ENCODE measurements at places on chromosomes 16 and 17.
A peak's percentile ranks its signal among the peaks of the same experiment; 100 is the strongest.

DNA sequence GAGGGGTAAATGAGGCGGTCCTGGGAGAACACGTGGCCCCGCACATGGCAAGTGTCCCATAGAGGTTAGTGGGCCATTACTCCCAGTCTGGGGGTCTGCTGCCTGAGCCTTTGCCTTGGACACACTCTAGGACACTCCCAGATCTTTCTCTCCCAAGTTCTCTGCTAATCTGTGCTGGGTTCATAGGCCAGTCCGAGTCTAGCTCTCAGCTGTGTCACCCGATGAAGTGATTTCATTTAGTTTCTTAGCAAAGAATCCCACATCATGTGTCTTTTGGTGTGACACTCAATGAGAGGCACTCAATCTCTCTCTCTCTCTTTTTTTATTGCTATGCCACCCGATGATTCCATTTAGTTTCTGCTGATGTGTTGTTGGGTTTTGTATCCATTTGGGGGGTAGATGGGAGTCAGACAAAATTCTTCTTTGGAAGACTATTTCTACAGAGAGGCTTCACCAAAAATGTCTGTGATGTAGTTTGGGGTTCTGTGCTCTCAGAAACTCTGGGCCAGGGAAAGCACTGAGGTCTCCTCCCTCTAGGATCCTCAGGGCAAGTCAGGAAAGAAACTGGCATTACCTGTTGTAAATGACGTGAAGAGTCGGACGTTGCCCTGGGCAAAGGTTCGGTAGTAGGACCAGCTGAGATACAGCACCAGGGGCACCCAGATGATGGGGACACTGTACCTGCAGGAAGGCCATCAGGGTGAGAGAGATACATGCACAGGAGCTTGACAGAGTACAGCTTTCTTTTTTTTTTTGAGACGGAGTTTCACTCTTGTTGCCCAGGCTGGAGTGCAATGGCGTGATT lies 25.2 kb upstream of the MLKL start:
- DNase-seq: no peak

- DNase-seq: no peak
Observed at GRCh38 chr17:78672005-78672404, 94.8 kb upstream of the DNAH17 start.

GRCh38 chr17:65198653-65199382 lies 61.6 kb downstream of the RGS9 start:
- no peak for DNase-seq

- peak; percentile 34 for DNase-seq
Observed at GRCh38 chr16:26688105-26688504, 378.6 kb upstream of the C16orf82 start.

GRCh38 chr16:86300746-86301481 lies 209.4 kb upstream of the FOXF1 start:
- DNase-seq: no peak

- no peak for DNase-seq
Observed at GRCh38 chr17:60675997-60676396, 1.7 kb upstream of the BCAS3 start.

- no peak for DNase-seq
Observed at GRCh38 chr16:2952679-2953078, 11.4 kb upstream of the KREMEN2 start.

DNA sequence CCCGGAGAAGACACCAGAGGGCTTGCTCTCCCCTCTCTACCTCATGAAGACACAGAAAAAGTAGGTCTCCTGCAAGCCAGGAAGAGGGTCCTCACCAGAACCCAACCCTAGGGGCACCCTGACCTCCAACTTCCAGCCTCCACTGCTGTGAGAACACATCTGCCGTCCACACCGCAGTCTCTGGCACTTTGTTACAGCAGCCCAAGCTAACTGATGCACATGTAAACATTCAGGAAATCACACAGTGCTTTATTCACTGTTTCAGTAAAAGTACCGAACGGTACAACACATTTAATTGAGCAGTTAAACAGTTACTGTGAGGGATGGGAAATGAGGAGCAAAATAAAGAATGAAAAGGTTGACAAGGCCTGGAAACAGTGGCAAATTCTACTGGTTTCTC lies 18.3 kb downstream of the FANCA start:
- DNase-seq: no peak

- no peak for DNase-seq
Observed at GRCh38 chr17:30950189-30950588, 20.6 kb upstream of the RNF135 start.

GRCh38 chr16:8611886-8612600 lies 9.5 kb upstream of the METTL22 start:
- DNase-seq: no peak

- no peak for DNase-seq
Observed at GRCh38 chr17:82077617-82078358, 12.2 kb upstream of the DUS1L start.

DNA sequence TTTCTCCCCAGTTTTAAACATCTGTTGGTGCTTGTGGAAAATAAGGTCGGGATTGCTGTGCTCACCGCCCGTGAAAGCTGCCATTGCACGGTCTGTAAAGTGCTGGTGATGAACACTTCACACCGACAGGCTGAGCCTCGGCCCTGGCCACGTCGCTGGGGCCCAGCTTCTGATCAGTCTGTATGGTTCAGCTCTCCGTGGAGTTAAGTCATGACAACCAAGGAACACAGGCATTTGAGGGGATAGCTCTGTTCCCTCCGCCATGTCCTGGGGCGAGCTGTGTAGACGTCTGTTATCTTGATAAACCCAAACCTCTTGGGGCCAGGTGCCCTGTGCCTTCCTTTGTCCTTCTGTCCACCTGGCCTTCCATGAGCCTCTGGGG lies 110.6 kb downstream of the METRNL start:
- DNase-seq: peak; percentile 58

DNA sequence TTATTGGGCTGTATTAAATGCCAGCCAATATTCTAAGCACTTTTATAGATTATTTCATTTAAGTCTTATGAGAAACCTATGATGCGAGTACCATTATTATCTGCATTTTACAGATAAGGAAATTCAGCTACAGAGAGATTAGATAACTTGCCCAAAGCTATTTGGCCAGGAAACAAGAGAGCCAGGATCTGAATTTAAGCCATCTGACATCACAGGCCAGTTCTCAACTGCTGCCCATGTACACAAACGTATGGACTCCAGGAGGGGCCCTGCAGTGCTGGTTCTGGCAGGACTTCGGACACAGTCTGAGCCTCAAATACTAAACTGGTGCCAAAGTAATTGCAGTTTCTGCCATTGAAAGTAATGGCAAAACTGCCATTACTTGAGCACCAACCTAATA lies 40.2 kb downstream of the CPPED1 start:
- no peak for DNase-seq

DNA sequence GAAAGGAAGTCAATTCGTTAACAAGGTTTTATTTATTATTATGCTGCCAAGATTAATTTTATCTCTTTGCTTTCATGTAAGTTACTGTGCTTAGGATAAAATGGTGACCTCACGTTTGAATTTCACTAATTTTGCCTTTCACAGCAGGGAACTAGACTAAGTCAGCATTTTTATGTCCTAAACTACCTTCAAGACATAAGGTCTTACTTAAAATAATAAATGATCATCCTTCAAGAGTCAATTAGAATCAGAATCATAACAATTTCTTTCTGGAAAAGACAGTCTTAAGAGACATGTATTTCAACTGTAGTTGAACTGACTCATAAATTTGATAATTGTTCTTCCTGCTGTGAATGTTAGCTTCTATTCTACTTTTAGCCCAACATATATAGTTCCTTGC lies 893.8 kb downstream of the KCNJ2 start:
- DNase-seq: no peak

DNA sequence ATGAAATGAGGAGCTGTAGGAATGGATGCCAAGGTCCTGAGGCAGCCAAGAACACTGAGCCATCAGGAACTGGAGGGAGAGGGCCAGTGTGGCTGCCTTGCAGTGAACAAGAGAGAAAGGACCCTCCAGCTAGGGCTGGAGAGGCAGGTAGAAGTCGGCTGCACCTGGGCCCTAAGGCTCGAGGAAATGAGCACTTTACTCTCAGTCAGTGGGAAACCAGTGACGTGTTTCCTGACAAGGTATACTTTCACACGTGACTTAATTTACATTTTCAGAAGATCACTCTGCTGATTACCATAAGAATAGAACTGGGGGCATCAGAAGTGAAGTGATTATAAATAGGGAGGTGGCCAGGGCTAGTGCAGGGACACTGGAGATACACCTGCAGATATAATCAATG lies 115.2 kb downstream of the C17orf67 start:
- no peak for DNase-seq

DNA sequence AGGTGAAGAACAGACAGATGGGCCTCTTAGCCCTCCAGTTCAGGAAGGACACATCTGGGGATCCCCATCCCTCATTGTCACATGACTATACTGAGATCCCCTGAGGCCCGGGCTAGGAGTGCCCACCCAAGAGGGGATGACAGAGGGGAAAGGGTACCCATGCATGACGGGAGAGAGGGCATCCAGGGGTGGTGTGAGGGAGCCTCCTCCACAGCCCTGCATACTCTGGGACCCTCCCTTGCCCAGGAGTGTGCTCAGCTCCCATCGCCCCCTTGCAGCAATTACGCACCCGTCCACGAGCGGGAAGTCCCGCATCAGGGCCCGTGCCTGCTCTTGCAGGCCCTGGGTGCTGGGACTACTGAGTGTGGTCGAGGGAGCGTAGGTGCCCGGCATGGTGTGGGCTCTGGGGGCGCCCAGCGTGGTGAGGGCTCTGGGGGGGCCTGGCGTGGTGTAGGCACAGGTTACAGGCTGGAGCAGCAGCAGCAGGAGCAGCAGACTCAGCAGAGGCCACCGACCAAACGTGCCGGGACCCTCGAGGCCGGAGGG lies 6.5 kb downstream of the DPEP2 start:
- DNase-seq: no peak

DNA sequence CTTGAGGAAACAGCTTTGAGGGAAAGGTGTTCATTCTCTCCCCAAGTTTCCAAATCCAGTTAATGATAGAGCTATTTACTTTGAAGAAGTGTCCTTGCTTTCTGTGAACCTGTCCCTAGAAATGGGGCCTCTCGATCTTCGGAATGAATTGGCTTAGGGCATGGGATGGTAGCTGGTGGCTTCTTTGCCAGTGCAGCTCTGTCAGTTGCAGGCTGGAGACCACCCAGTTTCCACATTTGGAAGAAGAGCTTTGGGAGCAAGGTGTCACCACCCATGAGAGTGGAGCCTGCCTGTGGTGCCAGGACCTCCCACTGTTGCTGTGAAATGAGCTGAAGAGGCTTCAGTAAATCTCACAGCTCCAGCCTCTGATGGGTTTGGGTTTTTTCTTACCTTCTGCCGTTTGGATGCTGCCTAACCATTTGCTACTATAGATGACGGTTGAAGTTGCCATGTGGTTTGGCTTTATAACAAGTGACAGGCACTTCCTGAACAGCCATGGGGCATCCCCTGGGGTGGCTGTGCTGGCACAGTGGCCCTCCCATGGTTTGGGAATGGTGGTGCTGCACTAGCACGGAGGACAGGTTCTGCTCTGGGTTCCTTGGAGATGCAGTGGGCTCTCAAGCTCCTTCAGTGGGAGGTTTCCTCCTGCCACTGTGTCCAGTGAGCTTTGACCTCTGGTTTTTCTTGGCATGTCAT lies 19.5 kb upstream of the SLC5A10 start:
- no peak for DNase-seq

- DNase-seq: peak; percentile 76
Observed at GRCh38 chr16:87806641-87807546, 41.1 kb upstream of the KLHDC4 start.

DNA sequence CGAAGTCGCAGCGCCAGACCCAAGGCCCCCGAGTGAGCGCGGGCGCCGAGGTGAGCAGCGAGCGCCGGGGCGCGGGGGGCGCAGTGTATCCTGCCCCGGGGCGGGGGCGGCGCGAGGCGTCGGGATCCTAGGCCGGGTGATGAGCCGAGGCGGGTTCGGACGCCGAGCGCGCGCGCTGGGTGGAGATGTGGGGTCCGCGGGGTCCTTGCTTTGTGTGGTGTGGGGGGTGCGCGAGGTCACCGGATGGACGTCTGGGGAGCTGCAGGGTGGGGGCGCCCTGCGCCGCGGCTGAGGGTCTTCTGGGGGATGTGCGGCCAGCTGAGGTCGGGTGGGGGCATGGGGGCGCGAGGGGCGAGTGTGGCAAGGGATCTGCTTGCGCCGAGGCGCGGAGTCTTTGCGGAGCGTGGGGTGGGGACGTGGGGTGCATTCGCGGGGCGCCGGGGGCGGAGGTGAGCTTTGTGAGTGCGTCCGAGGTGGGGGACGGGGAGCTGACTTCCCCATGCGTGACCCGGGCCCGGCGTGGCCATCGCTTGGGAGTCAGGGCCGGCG lies 560 bp downstream of the RAI1 start:
- DNase-seq: no peak

- DNase-seq: peak; percentile 79
Observed at GRCh38 chr16:67943619-67944504, at the start of gene LCAT. LCAT (minus strand) TSS chr16:67944120; CDS start chr16:67944101, 19 bp downstream.

GRCh38 chr16:83005653-83006160 lies 378.9 kb downstream of the CDH13 start:
- no peak for DNase-seq

- DNase-seq: no peak
Observed at GRCh38 chr16:19361587-19361986, 56.1 kb upstream of the TMC5 start.

GRCh38 chr17:78828470-78829185 lies 12.0 kb downstream of the USP36 start:
- no peak for DNase-seq

- no peak for DNase-seq
Observed at GRCh38 chr17:57910462-57911420, 44.5 kb downstream of the CUEDC1 start.

GRCh38 chr16:12664164-12664733 lies 139.4 kb downstream of the CPPED1 start:
- DNase-seq: no peak

GRCh38 chr17:15109608-15110007 lies 155.5 kb downstream of the PMP22 start:
- DNase-seq: no peak

DNA sequence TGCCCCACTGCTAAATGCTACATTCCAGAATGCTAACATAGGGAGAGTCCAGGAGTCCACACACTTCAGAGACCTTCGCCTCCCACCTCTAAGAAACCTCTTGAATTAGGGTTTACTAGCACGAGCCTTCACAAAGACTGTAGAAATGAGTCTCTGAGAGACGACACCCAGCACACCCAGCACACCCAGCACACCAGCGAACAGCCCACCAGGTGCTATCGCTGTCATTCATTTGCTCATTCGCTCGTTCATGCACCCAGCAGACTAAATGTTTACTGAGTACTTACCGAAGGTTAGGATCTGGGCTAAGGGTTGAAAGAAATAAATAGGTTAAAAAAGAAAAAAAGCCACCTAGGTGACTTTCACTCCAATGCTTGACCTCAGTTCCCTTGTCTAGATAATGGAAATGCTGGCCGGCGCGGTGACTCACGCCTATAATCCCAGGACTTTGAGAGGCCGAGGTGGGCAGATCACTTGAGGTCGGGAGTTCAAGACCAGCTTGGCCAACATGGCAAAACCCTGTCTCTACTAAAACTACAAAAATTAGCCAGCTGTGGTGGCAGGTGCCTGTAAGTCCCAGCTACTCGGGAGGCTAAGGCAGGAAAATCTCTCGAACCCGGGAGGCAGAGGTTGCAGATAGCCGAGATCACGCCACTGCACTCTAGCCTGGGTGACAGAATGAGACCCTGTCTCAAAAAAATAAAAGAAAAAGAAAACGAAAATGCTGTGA lies 100.8 kb downstream of the ADCY9 start:
- no peak for DNase-seq

GRCh38 chr17:44829523-44830358 lies at the start of gene GJC1:
GJC1 (minus strand) TSS chr17:44830287; CDS start chr17:44805817, 24,470 bp downstream.
- DNase-seq: no peak

Data from right atrium auricular region (tissue), 2 donors.